Activated CD4-positive, alpha-beta T cell treated with anti-CD3 and anti-CD28 coated beads, Interleukin-2, amount 50 U/mL, for 24 hours (primary cell): ENCODE measurements at places on chromosomes 11 and 22.

DNA sequence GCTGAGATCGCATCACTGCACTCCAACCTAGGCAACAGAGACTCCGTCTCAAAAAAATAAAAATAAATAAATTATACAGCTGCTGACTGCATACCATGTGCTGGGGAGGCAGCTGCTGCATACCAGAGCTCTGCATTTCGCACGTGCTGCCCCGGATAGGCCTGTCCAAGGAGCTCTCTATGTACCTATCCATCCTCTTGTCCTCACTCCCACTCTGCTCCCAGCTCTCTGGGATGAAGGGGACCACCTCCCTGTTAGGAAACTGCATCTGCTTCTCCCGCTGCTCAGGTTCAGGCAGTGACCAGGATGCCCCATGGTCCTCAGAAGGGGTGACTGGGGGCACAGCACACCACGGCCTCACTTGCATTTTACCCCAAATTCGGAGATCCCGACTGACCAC, 302.3 kb downstream of the BRD1 start:
- DNase-seq, result no peak

DNA sequence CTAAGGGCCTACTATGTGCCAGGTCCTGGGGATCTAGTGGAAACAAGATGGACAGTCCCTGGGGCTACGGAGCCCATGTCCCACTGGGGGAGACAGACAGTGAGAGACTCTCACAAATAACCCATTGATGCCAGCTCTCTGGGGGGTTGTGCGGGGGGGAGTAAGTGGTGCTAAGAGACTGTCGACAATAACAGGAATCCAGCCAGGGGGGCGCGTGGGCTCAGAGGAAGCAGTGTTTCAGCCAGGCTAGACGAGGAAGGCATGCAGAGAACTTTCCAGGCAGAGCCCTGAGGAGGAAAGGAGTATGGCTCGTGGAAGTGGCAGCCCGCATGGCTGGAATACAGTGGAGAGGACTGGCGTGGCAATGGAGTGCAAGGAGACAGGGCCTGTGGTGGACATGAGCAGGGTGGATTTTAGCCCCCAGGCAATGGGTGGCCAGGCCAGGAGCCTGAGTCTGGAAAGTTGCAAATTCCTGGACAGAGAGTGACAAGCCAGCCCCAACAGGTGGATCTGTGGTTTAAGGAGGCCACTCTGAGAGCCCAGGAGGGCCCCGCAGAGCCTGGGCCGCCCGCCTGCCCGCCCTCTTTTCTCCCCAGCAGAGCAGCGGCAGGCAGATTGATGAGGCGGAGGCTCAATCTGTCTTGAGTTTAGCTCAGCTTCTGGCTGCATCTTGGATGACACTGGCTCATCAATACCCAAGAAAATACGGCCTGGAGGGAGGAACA, 40.0 kb upstream of the TCF20 start:
- no peak for DNase-seq

DNA sequence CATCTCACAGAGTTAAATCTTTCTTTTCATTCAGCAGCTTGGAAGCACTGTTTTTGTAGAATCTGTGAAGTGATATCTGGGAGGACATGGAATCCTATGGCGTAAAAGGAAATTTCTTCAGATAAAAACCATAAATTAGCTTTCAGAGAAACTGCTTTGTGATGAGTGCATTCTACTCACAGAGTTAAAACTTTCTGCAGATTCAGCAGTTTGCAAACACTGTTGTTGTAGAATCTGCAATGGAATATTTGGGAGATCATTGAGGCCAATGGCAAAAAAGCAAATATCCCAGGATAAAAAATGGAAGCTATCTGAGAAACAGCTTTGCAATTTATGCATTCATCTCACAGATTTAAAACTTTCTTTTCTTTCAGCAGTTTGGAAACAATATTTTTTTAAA, 180.6 kb downstream of the OR4A47 start:
- no peak for DNase-seq

- DNase-seq, result no peak
Measured at GRCh38 chr11:3802011-3802790, 4.8 kb upstream of the NUP98 start.

DNA sequence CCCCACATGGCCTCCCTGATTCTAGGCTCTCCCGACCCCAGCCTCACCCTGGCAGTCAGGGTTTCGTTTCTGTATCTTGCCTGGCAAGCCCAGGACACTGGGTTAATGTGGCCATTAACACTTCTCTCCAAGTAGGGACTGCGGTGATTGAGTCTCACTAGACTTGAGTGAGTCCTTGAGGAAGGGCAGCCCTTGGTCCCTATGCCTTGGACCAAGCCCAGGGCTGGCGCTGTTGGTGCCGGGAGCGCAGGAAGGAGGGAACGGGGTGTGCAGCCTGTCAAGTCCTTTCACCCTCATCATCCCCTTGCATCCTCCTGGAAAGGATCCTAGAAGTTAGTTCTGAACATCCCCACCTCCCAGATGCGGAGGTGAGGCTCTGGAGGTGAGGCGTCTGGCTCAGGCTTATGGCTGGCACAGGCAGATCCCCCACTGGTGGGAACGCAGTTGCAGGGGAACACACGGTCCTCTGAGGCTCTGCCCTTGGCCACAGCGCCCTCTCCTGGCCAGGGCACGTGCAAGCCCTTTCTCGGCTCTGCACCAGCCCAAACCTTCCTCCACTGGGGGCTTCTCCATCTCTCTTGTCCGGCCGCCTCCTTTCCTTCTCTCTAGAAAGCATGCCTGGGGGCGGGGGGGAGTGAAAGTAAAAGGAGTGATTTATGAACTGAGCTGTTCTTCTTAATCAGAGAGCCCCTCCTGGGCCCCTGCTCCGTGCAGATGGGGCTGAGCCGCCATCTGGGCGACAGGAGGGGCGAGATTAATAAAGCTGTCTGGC, 56.7 kb downstream of the TP53I11 start:
- peak; percentile 39 for DNase-seq

- DNase-seq, result no peak
Measured at GRCh38 chr11:73907191-73907590, 30.4 kb downstream of the PAAF1 start.

- no peak for DNase-seq
Measured at GRCh38 chr22:37123649-37124048, 14.1 kb upstream of the TMPRSS6 start.

DNA sequence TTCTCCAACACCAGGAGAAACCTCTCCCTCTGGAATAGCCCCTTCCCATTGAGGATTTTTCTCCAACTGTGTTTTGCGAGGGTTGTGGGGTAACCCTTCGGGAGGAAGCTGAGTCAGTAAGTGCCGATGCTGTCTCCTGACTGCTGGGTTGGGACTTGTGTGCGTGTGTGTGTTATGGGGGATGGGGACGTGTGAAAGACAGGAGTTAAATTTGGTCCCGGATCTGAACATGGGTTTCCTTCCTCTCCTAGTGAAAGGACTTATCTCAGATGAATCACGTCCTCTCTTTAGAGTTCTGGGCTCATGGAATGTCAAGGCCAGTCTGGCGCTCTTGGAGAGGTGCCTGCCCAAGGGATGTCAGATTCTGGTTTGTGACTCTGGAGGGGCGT, 33.3 kb downstream of the KIAA1671 start:
- DNase-seq, result no peak

GRCh38 chr11:110973401-110973980, 261.3 kb upstream of the ARHGAP20 start:
- DNase-seq, result no peak
